ENCODE measurements at places on chromosomes 12 and 14. TPM values are rescaled to one million over a fixed set of nuclear protein-coding genes. Genes with fewer than 3 reads are reported as not detected.

- no peak overlapping the region for H3K4me3 ChIP-seq
- no peak for DNase-seq
- no peaks in the 10 kb centered on the region for H3K27me3 ChIP-seq
- H3K27ac ChIP-seq, result no peak overlapping the region
These were observed 297.6 kb upstream of the SEL1L start for GRCh38 chr14:81831128-81831820.

HOXC9 gene
- not detected for total RNA-seq

SYT1 gene
- not detected for total RNA-seq

GALC gene
- total RNA-seq, result 50.3 TPM

PRIM1 gene
- 9.0 TPM for total RNA-seq

GRCh38 chr14:87002776-87003175 is 990.2 kb downstream of the GALC start:
- no peak overlapping the region for H3K4me3 ChIP-seq
- no peaks in the 10 kb centered on the region for H3K36me3 ChIP-seq
- no peak overlapping the region for H3K27ac ChIP-seq
- no peaks in the 10 kb centered on the region for H3K27me3 ChIP-seq
- no peak for DNase-seq
- H3K4me1 ChIP-seq, result no peaks in the 10 kb centered on the region

CLEC4A gene
- 8.4 TPM for total RNA-seq

MYL6B gene
- total RNA-seq, result 10.5 TPM

All from upper lobe of left lung (tissue), 6 donors.